ENCODE measurements at places on chromosomes 11 and 22.
A peak's percentile ranks its signal among the peaks of the same experiment; 100 is the strongest.

- DNase-seq, result no peak
These were observed 8.2 kb downstream of the TSPAN18 start for GRCh38 chr11:44734843-44735381.

DNA sequence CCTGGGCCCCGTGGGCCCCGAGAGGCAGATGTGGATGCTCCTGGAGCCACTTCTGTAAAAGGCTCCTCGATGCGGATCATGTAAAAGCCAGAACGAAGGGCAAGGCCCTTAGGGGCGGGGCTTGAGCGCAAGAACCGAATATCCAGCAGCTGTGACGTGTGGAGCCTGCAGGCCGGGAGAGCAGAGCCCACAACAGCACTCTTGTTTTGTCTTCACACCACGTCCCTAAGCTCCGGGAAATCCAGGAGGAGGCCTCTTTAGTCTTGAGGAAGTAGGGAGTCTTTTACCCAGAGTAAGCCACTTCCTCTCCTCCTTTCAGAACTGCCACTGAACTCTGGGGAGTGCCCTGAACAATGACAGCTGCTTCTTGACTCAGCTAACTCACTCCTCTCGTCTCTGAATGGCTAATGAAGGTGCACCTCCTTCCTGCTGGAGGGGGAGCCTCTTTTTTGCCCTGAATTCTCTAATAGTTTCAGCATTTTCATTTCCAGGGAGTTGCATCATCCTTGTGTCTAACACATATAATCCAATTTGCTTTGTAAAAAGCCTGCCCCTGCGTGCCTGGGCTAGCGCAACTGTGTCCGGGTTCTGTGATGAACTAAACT is 12.5 kb downstream of the L3MBTL2 start:
- peak; percentile 46 for DNase-seq

- DNase-seq, result no peak
These were observed 71.8 kb downstream of the ADAMTS15 start for GRCh38 chr11:130520271-130520671.

- no peak for DNase-seq
These were observed 96.5 kb downstream of the RPL27A start for GRCh38 chr11:8779107-8779506.

- no peak for DNase-seq
These were observed 45.6 kb upstream of the HIPK3 start for GRCh38 chr11:33211580-33211979.

- no peak for DNase-seq
These were observed 142.0 kb downstream of the SLC17A6 start for GRCh38 chr11:22479971-22480720.

DNA sequence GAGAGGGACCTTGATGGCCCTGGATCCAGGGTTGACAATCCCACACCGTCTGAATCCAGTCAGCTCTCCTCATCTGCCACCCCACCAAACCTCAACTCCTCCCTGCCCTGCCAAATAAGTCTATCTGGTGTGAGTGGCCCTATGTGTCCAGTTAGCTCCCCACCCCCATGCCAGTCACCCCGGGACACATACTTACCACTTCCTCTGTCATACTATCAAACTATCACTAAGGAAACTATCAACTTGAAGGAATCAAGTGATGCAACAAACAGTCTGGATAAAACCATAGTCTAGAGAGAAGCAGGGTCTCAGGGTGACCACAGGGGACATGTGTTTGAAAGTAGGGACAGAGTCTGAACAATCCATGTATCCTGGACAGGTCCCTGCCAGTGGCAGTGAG is 13.2 kb upstream of the CSF2RB start:
- DNase-seq, result no peak

GRCh38 chr11:122874991-122875390 is 7.6 kb upstream of the JHY start:
- no peak for DNase-seq

DNA sequence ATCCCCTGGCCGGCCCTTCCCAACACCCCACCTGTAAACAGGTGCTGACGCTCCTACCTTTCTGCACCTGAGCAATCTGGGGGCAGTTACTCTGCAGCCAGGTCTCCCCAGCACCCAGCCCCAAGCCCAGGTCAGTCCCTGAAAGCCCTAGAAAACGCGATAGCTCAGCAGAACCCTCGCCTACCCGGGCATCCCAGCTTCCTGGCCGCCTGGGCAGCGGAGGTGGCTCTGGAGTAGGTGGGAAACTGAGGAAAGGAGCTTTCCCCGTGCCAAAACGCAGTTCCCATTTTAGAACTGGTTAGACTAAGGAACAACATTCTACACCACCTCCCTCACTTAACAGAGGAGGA is 445 bp downstream of the SYTL2 start:
- DNase-seq, result no peak

DNA sequence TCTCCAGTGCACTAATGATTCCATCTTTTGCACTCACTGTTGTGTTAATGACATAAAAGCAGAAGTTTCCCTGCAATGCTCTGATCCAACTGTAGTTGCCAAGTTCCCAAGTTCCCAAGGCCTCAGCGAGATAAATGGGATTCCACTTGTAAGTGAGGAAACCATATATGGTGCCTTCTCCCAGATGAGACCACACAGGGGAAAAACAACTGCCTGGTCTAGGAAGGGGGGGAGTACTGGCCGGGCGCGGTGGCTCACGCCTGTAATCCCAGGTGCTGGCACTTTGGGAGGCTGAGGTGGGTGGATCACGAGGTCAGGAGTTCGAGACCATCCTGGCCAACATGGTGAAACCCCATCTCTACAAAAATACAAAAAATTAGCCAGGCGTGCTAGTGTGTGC is 23.3 kb upstream of the RELA start:
- no peak for DNase-seq

DNA sequence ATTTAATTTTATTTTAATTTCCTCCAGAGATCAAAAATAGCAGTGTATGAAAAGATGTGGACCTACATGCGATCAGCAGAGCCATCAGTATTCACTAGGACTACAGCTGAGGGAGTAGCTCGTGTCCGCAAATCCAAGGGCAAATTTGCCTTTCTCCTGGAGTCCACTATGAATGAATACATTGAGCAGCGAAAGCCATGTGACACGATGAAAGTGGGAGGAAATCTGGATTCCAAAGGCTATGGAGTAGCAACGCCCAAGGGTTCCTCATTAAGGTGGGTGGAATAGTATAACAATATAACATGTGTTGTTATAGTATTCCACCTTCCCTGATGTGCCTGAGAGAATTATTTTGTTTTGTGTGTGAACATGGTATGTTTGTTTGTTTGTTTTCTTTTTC is 88.3 kb downstream of the MSANTD4 start:
- no peak for DNase-seq

GRCh38 chr11:60887556-60887955 is 18.8 kb downstream of the PRPF19 start:
- peak; percentile 87 for DNase-seq

DNA sequence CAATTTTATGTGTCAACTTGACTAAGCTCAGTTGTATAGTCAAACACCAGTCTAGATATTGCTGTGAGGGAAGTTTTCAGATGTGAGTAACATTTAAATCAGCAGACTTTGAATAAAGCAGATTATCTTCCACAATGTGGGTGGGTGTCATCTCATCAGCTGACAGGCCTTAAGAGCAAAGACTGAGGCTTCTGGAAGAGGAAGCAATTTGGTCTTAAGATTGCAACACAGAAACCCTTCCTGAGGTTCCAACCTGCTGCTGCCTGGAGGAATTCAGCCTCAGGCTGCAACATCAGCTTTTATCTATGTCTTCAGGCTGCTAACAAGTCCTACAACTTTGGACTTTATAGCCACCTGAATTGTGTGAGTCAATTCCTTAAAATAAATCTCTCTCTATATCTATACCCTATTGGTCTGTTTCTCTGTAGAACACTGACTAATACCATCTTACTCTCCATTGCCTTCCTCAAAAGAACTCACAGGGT is 277.2 kb upstream of the PLET1 start:
- DNase-seq, result no peak

- DNase-seq, result no peak
These were observed 17.1 kb downstream of the LTO1 start for GRCh38 chr11:69657911-69658625.

- DNase-seq, result no peak
These were observed 339.9 kb upstream of the KIRREL3 start for GRCh38 chr11:127340438-127340837.

DNA sequence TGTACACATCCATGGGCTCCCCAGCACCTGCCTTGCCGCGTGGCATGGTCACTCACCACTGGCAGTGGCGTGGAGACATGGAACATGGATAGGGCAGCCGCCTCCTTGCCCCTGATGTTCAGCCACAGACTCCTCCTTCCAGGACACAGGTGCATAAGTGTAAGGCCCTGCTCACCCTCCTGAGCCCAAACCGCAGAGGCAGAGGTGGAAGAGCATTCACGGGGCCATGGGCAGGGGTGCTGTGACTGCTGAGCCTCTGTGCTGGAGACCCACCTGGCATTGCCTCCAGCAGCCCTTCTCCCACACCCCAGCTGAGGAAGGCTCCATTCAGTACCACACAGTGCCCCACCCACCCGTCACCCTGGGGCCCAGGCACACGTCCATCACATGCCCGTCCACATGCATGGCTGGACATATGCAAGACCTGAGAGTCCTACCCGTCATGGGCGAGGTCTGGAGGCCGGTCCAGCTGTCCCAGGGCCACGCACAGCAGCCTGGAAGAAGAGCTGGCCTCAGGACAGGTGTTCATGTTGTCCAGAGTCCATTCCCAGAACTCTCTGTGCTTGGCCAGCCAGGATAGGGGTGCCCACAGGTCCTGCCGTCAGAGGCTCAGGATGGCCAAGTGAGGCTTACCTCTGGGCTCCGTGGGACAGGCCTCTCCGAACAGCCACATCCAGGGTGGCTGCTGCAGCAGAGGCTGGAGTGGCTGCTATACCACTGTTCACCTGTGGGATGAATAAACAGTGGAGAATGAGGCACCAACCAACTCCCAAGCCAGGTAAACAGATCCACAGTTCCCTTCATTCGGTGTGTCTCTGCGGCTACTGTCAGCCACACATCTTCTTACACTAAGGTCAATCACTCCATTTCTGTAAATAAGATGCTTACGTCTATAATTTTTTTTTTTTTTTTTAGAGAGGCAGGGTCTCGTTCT is 1.7 kb upstream of the TUBGCP6 start:
- DNase-seq, result no peak

DNA sequence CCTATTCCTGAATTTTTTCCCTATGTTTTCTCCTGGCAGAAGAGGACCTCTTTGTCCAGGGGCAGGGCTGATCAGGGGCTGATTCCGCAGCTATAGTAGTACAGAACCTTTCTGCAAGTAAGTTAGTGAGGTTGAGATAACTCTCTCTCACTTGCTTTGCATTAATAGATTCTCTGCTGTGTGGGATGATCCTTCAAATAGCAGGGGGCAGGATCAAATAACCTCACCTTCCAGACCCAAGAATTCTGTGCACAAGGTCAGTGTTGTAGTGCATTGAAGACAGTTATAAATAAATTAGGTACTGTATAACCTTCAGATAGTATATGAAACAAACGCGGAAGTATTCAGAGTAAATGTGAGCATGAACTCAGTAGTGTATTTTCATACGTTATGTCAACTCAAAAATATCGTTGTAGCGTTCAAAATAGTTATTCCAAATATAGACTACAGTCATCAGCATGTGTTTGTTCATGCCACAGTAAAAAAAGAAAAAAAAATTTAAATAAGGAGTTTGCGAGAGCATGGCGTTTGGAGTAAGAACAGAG is 278 bp downstream of the MMP26 start:
- no peak for DNase-seq

DNA sequence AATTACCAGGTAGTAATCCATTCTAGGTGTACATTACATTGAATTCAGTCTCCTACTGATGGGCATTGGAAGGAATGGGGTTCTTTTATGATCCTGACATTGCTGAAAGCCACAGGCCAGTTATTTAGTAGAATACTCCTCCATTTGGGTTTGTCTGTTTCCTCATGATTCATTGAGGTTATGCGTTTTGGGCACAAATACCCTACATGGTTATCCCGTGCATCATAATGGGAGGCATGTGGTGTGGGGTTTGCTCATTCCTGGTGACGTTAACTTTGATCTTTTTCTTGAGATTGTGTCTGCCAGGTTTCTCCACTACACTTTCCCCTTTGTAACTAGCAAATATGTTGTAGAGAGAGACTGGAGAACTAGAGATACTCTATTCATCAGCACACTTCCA is 5.5 kb downstream of the FOLR3 start:
- DNase-seq, result no peak

DNA sequence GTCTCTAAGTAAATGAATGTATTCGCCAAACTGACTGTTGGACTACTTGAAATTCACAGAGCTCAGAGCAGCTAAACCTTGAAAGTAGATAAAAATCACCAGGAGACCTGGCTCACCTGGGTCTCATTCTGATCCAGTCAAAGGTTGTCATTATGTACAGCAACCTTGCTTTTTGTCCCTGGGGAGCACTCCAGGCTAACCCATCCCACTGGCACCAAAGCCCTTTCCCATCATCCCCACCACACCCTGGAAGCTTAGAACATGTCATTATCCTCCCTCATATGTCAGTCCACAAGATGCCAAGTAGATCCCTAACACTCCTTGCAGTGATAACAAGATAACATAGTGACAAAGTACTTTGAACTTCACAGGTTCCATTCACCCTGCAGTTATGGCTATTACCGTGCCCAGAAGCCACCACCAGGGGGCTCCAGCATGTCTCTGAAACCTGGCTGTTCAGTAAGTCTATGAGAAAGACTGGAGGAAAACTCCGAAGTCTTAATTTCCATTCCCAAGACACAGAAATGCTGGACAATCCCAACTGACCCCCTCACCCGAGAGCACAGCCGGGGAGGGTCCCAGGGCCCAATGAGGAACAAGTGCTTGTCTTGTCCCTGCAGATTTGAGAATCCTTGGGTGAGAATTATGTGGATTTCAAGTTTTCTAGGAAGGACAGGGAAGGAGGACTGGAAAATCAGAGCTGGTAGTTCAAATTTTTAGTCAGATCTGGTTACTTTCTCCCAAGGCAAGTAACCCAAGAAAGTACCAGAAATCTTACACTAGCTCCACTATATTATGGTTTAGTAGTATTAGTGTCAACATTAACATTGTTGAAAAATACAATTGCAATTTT is 43.0 kb upstream of the USP47 start:
- DNase-seq, result peak; percentile 63

DNA sequence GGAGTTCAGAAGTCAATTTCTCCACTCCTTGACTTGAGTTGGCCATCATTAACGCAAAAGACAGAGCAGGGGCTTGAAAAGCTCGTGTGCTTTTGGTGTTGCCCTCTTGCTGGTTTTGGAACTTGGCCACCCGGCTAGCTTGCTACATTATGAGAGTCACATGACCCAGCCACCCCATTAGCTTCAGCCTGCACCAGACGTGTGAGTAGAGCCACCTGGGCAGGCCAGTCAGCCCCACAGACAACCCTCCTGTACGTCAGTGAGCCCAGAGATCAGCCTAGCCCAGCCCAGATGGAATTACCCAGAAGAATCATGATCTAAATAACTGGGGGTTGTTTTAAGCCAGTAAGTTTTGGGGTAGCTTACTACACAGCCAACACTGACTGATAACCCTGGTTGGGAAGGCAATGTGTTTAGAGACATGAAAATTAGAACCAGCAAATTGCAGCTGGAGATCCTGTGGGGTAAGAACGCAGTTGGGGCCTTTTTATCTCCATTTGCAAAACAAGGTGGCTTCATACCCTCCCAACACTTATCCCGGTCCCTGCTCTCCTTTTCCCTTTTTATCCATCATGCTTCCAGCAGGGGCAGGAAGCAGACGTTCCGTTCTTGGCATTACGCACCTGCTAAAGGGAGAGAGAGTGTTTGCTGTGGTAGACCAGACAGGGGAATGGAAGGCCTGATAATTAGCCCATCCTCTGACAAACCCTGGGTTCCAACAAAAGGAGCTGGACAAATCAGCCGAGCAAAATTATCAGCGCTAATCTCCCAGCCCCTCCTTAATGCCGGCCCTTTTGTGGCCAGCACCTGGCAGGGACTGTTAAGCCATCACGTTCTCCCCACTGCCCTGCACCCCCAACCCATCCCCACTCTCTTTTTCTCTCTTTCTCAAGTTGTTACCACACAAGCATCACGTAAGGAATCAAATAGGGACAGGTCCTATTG is 548.7 kb upstream of the CADM1 start:
- DNase-seq, result peak; percentile 84

Measured in NCI-H1092 (cell line).